Caco-2 (cell line): ENCODE measurements at places on chromosomes 2 and 18. TPM values are rescaled to one million over a fixed set of nuclear protein-coding genes. Genes with fewer than 3 reads are reported as not detected.

GRCh38 chr2:111519071-111519470 is 364.9 kb downstream of the ANAPC1 start:
- no peak for DNase-seq
- H3K36me3 ChIP-seq, result no peaks in the 10 kb centered on the region
- peaks cover 14% of the 10 kb centered on the region; the same call in 1 of the 2 replicates for H3K4me1 ChIP-seq
- no peaks in the 10 kb centered on the region for H3K27me3 ChIP-seq
- H3K27ac ChIP-seq, result no peak overlapping the region

DNA sequence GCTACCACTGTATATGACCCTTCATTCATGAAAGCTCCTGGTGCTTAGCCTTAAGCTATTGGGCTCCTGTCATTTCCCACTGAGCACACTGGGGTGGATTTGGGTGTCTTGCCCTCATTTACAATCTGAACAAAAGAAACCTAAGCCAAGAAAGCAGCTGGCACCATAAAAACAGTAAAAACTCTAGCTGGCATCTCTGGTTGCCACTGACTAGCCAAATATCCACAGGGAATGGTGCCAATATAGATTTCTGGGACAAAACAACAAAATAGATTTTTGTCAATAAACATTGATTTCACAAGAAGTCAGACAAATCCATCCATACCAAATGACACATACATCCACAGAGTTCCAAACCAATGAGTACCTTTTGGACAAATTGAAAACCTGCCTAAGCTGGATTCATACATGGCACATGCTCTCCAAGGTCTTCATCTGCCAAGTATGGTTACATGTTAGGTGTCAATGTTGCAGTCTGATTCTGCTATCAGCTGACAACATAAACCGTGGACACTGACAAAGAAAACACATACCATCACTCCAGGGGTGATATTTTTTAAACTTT is 1081.5 kb upstream of the ZEB2 start:
- no peaks in the 10 kb centered on the region for H3K4me1 ChIP-seq
- H3K27ac ChIP-seq, result no peak overlapping the region
- no peak for DNase-seq
- H3K36me3 ChIP-seq, result no peaks in the 10 kb centered on the region

- DNase-seq, result no peak
- no peaks in the 10 kb centered on the region for H3K27me3 ChIP-seq
- no peak overlapping the region for H3K4me3 ChIP-seq
- H3K36me3 ChIP-seq, result no peaks in the 10 kb centered on the region
- no peak overlapping the region for H3K27ac ChIP-seq
- no peaks in the 10 kb centered on the region for H3K4me1 ChIP-seq
Measured at GRCh38 chr2:188193230-188193629, 98.4 kb upstream of the GULP1 start.

- no peaks in the 10 kb centered on the region for H3K36me3 ChIP-seq
- no peak for DNase-seq
- H3K4me3 ChIP-seq, result no peak overlapping the region
- peaks cover 7% of the 10 kb centered on the region; the same call in 1 of the 2 replicates for H3K4me1 ChIP-seq
- H3K27ac ChIP-seq, result no peak overlapping the region
- no peaks in the 10 kb centered on the region for H3K27me3 ChIP-seq
Measured at GRCh38 chr18:36247036-36247435, 50.5 kb upstream of the FHOD3 start.

DNA sequence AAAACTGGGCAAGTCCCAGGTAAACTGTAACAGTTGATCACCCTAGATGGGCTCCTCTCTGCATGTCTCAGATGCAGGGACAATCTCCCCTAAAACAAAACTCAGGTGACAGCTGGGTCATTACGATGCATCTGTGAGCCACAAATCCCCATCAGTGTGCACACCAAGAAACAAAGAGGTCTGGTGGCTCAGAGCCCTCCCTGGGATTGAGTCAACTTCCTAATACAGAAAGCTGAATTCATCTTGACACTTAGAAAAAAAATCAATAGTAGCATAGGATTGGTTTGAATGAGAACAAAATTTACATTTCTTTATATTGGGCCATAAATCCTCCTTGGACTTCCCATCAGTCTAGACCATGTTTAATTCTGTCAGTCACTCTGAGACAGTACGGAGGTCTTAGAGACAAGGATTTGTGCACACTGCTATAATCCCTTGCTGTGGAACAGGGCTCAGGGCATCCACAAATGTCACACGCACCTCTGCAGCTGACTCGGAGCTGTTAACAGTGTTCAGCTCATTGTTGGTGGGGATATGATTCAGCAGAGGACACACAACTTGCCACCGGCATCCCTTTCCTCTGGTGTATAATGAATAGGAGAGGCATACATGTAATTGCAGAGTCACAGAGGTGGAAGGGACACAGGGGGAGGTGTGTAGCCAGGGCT is 44.5 kb upstream of the DAPL1 start:
- H3K27ac ChIP-seq, result no peak overlapping the region
- H3K36me3 ChIP-seq, result no peaks in the 10 kb centered on the region
- H3K27me3 ChIP-seq, result no peaks in the 10 kb centered on the region
- no peak for DNase-seq
- no peak overlapping the region for H3K4me3 ChIP-seq

- DNase-seq, result no peak
- no peaks in the 10 kb centered on the region for H3K36me3 ChIP-seq
- no peak overlapping the region for H3K4me3 ChIP-seq
- peaks cover 2% of the 10 kb centered on the region; the same call in 1 of the 2 replicates for H3K27me3 ChIP-seq
Measured at GRCh38 chr2:16728351-16729136, 62.9 kb upstream of the CYRIA start.

DNA sequence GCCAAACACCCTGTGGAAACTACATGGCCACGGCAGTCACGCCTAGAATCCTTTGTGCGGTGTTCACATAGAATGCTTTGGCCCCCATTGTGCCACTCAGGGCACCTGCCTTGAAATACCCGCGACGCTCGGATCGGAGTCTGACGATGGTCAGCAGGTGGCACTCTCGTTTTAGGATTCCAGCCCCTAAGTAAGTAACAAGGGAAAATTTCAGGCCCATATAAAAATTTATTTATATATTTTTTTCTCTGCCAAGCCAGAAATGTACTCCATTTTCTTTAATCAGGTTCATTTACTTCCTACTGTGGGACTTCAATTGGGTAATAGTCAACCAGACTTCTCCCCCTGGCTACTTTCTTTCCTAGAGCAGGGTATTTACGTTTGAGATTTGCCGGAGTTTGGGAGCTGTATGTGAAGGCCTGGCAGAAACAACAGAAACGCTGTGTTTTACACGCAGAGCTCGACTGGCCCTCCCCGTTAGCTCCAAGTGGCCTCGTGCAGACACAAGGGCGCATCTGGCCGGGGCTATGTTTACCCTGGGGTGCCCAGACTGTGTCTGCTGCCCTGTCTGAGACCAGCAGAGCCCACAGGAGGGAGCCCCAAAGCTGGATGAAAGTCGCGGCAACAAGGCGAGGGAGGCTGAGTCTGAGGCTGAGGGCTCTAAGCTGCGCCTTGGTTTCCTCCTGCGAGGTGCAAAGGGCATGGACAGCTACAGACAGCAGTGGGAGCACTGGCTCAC is 41.6 kb downstream of the LRRC30 start:
- no peaks in the 10 kb centered on the region; the same call in 1 of the 2 replicates for H3K4me1 ChIP-seq
- no peak overlapping the region for H3K4me3 ChIP-seq
- no peak overlapping the region for H3K27ac ChIP-seq
- no peaks in the 10 kb centered on the region for H3K36me3 ChIP-seq
- H3K27me3 ChIP-seq, result no peaks in the 10 kb centered on the region; the same call in 1 of the 2 replicates
- DNase-seq, result peak; percentile 56

GRCh38 chr2:79975791-79976565 is 328.6 kb downstream of the LRRTM1 start:
- H3K27me3 ChIP-seq, result no peaks in the 10 kb centered on the region
- no peaks in the 10 kb centered on the region for H3K4me1 ChIP-seq
- no peak overlapping the region for H3K27ac ChIP-seq
- no peak for DNase-seq

DNA sequence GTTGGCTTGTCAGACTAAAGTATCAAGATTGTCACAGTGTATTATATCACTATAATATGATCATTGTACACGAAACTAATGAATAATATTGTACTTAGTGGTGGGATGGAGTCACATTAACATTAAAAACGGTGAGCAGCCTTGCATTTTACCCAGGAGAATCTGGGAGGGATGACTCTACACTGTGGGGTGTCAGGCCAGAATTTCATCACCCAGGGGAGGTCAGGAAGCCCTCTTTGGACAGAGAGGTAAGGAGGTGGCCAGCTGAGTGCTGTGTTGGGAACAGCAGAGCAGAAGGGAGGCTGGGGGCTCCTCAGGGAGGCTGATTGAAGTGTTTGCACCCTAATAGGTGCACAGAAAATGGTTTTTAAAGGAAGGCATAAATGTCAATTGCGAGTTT is 33.0 kb downstream of the CDCA7 start:
- no peaks in the 10 kb centered on the region for H3K4me1 ChIP-seq
- no peak for DNase-seq
- no peak overlapping the region for H3K4me3 ChIP-seq
- no peaks in the 10 kb centered on the region for H3K27me3 ChIP-seq

GRCh38 chr18:45910405-45911023 is 56.6 kb downstream of the EPG5 start:
- H3K36me3 ChIP-seq, result no peaks in the 10 kb centered on the region
- H3K27ac ChIP-seq, result no peak overlapping the region
- H3K4me1 ChIP-seq, result no peaks in the 10 kb centered on the region
- no peak overlapping the region for H3K4me3 ChIP-seq
- H3K27me3 ChIP-seq, result no peaks in the 10 kb centered on the region
- DNase-seq, result peak; percentile 36

DNA sequence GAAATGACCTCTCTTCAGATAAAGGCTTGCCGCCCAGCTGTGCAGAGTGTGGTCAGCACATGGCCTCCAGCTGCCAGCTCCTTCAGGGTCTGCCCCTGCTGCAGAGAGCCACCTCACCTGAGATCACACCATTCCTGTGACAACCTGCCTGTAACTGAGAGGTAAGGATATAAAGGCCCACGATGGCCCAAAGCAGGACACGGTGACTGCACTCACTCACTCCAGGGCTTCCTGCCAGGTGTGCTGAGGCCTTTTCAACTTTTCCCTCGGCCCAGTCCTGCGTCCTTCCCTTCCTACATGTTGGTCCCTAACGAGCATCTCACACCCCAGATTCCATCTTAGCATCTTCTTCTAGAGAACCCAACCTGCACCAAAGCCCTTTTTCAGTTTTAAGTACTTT is 36.2 kb downstream of the ANKRD44 start:
- H3K27ac ChIP-seq, result no peak overlapping the region
- no peaks in the 10 kb centered on the region for H3K36me3 ChIP-seq
- H3K4me3 ChIP-seq, result no peak overlapping the region

- H3K4me1 ChIP-seq, result no peaks in the 10 kb centered on the region
- no peak overlapping the region for H3K4me3 ChIP-seq
- no peak for DNase-seq
- H3K27me3 ChIP-seq, result no peaks in the 10 kb centered on the region
- no peaks in the 10 kb centered on the region for H3K36me3 ChIP-seq
Measured at GRCh38 chr2:142218471-142218870, 87.7 kb upstream of the LRP1B start.

DNA sequence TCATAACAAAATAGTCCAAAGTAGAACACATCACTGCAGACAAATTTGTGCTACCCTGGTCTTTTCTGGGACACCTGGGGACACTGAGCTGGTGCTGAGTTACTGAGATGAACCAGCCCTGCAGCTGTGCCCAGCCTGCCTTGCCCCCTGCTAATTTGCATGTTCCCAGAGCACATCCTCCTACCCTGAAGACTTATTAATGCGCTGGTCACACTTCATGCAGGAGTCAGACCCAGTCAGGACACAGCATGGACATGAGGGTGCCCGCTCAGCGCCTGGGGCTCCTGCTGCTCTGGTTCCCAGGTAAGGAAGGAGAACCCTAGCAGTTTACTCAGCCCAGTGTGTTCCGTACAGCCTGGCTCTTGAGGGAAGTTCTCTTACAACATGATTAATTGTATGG is 1518.3 kb downstream of the RPIA start:
- no peak overlapping the region for H3K27ac ChIP-seq
- H3K27me3 ChIP-seq, result no peaks in the 10 kb centered on the region
- no peaks in the 10 kb centered on the region for H3K4me1 ChIP-seq
- H3K36me3 ChIP-seq, result no peaks in the 10 kb centered on the region
- no peak overlapping the region for H3K4me3 ChIP-seq
- DNase-seq, result no peak

- no peaks in the 10 kb centered on the region for H3K27me3 ChIP-seq
- H3K4me3 ChIP-seq, result no peak overlapping the region
- H3K36me3 ChIP-seq, result no peaks in the 10 kb centered on the region; the same call in 1 of the 2 replicates
- H3K4me1 ChIP-seq, result peaks cover 31% of the 10 kb centered on the region
- no peak overlapping the region for H3K27ac ChIP-seq
Measured at GRCh38 chr2:215609089-215610032, 173.5 kb upstream of the FN1 start.

GRCh38 chr2:100140582-100140981 is 1.8 kb downstream of the AFF3 start:
- H3K27me3 ChIP-seq, result no peaks in the 10 kb centered on the region
- H3K36me3 ChIP-seq, result no peaks in the 10 kb centered on the region
- no peak overlapping the region for H3K4me3 ChIP-seq
- H3K27ac ChIP-seq, result no peak overlapping the region
- no peaks in the 10 kb centered on the region for H3K4me1 ChIP-seq

DNA sequence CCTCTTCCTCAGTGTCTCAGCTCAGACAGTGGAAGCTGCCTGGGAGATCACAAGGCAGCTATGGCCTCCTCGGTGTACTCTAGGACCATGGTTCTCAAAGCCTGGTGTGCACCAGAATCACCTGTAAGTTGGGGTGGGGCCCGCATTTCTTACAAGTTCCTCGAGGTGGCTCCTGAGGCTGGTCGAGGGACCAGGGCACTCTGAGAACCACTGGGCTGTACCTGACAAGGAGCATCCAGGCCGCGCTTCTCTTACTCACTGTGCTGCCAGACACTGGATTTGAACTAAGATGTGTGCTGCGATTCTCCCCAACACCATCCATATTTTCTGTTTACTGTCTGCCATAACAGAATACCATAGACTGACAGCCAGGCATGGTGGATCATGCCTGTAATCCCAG is 59.5 kb downstream of the DIPK1C start:
- H3K36me3 ChIP-seq, result no peaks in the 10 kb centered on the region
- peak; percentile 29 for DNase-seq
- no peaks in the 10 kb centered on the region; the same call in 1 of the 2 replicates for H3K27me3 ChIP-seq
- H3K27ac ChIP-seq, result no peak overlapping the region
- no peaks in the 10 kb centered on the region for H3K4me1 ChIP-seq
- no peak overlapping the region for H3K4me3 ChIP-seq

- H3K36me3 ChIP-seq, result no peaks in the 10 kb centered on the region
- no peaks in the 10 kb centered on the region for H3K27me3 ChIP-seq
- no peak overlapping the region for H3K4me3 ChIP-seq
- no peaks in the 10 kb centered on the region for H3K4me1 ChIP-seq
- DNase-seq, result no peak
Measured at GRCh38 chr18:66210875-66211274, 393.0 kb downstream of the CDH19 start.

- no peaks in the 10 kb centered on the region for H3K36me3 ChIP-seq
- DNase-seq, result no peak
- no peak overlapping the region for H3K27ac ChIP-seq
- H3K4me1 ChIP-seq, result no peaks in the 10 kb centered on the region
- no peaks in the 10 kb centered on the region for H3K27me3 ChIP-seq
Measured at GRCh38 chr2:193869564-193869963, 1674.8 kb upstream of the TMEFF2 start.

Gene SP5
- total RNA-seq, result 149 and 161 TPM in 2 replicates

Gene LIMS3
- 2.5 and 4.0 TPM in 2 replicates for total RNA-seq

Gene PAX3
- total RNA-seq, result not detected in 2 replicates

Gene TUBA4A
- total RNA-seq, result 14.9 and 15.6 TPM in 2 replicates

Gene COL5A2
- total RNA-seq, result 190 and 244 TPM in 2 replicates

Gene ANKRD36B
- total RNA-seq, result 25.0 and 26.7 TPM in 2 replicates

Gene ASB18
- total RNA-seq, result not detected in 2 replicates
